ENCODE measurements at places on chromosomes 1 and 21.

GRCh38 chr1:110672753-110673108, 2.0 kb downstream of the KCNA3 start:
- no peak for DNase-seq

- DNase-seq, result no peak
Observed at GRCh38 chr1:168279253-168279652, 1.4 kb upstream of the TBX19 start.

GRCh38 chr1:211843507-211844298, 13.1 kb upstream of the LPGAT1 start:
- no peak for DNase-seq

DNA sequence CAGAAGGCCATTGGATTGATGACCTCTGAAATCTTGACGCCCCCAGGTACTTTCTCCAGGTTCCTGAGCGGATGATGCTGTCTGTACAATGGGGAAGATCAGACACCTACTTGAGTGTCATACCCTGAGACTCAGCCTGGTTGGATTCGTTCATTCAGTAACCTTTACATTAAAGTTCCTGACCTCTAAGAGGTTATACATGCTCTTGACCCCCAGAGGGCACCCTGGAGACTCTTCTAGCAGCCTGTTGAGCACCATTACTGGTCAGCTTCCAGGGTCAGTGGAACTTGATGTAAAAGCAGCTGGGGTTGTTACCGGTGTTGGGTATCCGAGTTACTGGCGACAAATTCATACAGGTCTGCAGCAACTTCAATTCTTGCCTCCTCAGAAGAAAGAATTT, 114.3 kb upstream of the ZNF678 start:
- no peak for DNase-seq

DNA sequence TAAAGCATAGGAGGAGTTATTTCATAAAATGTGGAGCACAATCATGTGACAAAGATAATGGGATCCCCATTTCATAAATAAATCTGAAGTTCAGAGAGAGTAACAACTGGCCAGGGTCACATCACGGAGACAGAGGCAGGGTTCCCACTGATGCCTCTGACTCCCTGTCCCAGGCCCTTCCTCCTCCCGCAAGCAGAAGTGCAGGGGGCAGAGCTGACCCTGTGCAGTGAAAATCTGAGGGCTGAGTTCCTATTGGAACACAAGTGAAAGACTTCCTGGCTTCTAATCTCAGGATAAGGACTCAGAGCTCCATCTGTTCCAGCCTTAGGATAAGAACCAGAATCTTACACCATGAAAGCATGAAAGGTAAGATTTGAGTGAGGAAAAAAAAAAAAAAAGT, 22.0 kb downstream of the SELL start:
- DNase-seq, result no peak

- no peak for DNase-seq
Observed at GRCh38 chr1:84675106-84675505, 15.2 kb downstream of the SSX2IP start.

DNA sequence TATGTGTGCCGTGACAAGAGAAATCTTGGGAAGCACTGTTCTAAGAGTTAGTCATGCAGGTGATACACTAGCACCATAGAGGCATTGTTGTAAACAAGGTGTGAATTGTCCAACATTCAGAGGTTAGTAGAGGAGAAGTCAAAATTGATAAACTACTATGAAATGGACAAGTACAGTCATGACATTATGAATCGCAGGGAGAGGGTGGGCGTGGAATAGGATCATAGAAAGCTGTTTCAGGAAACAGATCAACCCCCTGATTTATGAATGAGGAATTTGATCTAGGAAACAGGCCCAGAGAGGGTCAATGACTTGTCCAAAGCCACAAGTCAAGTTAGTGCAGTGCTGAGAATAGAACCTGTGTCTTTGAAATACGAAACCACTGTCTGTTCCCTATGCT, 58.5 kb upstream of the LAX1 start:
- no peak for DNase-seq

DNA sequence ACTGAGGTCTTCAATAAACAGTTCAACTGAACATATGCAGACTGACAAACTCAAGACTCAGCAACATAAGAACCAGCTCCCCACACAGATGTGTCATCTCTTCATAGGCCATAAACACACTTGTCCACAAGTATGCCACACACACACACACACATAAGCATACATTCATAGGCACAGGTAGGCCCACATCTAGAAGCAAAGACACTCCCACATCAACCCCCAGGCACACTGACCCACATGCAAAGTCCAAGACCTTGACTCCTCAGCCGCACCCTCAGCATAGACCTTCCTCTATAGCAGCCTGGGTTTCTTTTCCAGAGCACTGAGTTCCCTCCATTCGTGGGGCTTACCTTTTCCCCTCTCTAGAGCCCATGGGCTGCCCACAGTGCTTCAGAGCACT, 1.4 kb downstream of the LAD1 start:
- no peak for DNase-seq

GRCh38 chr21:43937891-43938309, 72.9 kb downstream of the AGPAT3 start:
- DNase-seq, result no peak

DNA sequence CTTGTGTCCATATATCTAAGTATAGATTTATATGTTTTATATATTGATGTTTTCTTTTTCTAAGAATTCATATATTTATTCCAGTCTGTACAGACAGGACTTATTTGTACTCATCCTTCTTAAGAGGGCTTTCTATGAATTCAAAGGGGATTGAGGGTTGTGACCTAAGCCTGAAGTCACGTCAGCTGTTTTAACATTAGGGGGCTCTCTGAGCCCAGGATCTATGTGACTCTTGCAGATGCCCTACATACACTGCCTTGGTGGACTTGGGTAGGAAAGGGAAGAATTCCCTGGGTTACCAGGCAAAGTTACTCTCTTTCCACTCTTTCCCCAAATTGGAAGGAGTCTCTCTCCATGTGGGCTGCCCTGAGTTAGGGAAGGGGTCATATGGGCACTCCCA, 283.8 kb upstream of the DAB1 start:
- DNase-seq, result no peak

GRCh38 chr1:1123581-1124507, 8.0 kb upstream of the C1orf159 start:
- peak; percentile 84 for DNase-seq

DNA sequence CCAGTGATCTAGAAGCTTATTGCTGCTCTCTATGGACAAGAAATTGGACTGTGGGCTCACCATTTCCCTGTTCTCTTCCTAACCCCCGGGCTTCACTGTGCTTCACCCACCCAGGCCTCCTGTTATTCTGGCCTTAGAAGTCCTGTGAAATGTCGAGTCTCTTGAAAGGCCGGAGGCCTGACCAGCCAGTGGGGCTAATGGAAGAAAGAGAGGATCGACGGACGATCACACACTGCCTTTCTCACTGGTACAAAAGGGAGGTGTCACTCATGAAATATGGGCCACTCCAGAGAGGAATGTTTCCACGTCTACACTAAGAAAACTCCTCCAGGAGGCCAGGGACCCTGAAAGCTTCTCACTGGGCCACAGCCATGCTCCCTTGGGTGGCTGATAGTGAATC, 36.1 kb downstream of the CACNA1S start:
- no peak for DNase-seq

- DNase-seq, result no peak
Observed at GRCh38 chr21:26835027-26835713, 10.0 kb downstream of the ADAMTS1 start.

GRCh38 chr21:42666023-42666747, 12.8 kb downstream of the PDE9A start:
- DNase-seq, result no peak

DNA sequence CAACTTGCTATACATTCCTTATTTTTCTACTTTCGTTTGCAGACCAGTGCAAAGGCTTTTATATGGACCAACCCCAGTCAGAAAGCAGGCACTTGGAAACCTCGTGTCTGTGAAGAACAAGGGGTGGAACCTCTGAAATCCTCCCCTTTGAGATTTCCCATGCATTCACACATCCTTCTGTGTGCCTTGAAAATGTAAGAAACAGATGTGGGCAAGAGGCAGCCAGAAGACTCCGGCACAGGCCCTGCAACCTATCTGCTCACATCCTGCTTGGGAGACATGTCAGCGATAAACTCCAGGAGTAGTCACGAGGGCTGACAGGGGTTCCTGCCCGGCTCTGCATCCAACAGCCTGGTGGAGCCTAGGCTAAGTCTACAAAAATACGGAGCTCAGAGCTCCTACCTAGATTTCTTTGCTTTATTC, 42.5 kb downstream of the ETS2 start:
- DNase-seq, result no peak

DNA sequence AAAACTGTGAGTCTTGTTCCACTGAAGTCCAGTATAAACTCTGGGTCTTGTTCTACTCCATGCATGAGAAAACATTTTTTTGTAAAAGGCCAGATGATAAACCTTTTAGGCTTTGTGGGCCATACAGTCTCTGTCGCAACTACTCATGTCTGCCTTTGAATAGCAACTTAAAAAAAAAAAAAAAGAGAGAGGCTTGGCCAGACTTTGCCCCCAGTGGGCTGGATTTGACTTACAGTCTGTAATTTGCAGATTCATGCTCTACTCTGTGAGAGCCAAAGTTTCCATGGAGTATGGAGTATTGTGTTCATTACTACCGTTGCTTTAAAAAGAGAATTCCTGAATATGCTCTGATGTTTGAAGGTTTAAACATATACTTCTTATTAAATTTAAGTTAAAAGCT, 654.9 kb upstream of the PKN2 start:
- no peak for DNase-seq

GRCh38 chr21:33395891-33396331, 7.3 kb upstream of the IFNGR2 start:
- no peak for DNase-seq

GRCh38 chr21:44485254-44485793, 30.0 kb downstream of the LRRC3 start:
- no peak for DNase-seq

DNA sequence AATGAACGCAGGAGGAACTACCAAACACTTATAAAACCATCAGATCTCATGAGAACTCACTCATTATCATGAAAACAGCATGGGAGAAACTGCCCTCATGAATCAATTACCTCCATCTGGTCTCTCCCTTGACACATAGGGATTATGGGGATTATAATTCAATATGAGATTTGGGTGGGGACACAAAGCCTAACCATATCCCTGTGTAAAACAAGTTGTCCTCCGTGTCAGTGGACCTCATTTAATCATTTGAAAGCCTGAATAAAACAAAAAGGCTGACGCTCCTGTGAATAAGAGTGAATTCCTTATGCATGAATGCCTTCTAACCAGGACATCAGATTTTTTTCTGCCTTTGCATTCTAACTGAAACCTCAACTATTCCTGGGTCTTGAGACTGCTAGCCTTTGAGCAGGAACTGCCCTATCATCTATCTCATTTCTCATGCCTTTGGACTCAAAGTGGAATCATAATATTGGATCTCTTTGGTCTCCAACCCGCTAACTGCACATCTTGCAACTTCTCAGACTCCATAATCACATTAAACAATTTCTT, 648.8 kb downstream of the ADGRL2 start:
- no peak for DNase-seq

DNA sequence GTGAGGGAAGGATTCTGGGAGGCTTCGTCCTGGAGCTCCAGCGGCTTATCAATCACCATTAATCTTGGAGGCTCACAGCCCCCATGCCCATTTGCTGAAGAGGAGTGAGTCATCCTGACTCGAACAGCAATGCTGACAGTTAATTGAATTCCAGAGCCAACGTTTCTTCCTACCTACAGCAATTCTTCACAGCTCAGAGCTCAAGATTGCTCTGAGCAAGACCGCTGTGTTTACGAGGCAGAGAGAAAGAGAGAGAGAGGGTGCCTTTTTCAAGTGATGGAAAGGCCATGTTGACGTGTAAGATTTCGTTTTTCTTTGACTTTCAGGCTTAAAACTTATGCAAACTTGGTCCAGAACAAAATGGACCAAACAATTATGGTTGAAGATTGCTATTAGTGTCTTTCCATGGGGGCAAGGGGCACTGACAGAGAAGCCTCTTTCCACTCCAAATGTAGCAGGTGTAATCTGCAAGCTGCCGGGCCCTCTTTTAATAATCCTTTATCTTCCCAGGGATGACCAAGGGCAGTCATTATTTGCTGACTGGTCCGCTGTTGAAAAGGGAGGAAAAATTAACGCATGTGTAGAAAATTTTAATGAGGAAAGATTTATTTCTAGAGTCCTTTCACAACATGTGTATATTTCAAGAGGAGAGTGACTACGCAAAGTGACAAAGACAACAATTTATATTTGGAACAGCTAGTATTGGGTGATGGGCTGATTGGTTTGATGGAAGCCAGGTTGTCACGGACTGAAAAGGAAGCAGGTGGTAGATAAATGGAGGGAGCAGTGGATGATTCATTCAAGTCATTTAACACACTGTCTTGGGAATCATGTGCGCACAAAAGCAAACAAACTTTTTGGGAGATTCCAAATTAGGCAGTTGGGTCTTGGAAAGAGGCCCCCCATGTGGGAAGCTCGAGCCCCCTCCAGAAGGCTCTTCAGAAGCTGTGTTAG, 136.1 kb upstream of the IRF2BP2 start:
- no peak for DNase-seq

DNA sequence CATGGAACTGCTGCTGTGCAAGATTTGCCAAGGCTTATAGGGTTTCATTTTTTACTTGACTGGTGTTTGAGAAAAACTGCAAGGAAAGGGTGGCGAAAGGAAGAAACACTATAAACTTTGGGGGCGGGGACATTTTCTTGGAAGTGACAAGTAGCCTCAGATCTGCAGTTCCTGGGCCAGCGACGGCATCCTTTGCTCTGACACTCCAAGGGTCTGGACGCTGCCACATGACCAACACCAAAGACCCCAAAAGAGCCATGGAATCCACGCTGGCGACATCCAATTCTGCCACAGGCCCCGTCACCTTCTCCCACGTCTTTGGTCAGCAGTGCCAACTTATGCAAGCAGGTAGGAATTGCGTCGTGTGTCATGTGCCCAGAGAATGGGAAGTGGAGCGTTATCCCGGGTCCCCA, 193.4 kb downstream of the PRDM2 start:
- no peak for DNase-seq

DNA sequence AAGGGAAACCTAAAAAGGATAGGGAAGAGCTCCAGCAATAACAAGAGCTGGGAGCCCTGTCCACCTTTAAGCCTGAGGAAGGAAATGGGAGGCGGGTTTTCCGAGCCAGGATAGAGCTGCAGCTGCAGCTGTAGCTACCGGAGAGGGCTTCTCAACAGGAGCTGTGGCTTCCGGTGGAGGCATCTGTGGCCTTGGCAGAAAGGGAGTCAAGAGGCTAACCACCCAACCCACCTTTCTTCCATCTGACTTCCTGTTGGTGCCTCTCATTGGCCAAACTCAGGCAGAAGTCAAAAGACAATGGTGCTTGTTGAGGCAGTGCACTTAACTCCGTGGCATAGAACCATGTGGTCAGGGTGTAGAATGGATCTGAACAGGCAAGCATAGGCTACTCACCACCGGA, 313.1 kb upstream of the DAB1 start:
- no peak for DNase-seq

DNA sequence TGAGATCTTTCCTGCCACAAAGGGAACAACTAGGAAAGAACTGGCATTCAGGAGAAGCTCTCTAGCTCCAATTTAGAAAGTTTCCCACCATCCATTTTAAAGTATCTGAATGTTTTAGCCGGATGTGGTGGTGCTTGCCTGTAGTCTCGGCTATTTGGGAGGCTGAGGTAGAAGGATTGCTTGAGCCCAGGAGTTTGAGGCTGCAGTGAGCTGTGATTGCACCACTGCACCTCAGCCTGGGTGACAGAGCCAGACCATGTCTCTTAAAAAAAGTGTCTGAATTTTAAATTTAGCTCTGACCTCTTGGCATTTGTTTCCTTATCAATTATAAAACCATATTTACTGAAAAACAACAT, 67.2 kb downstream of the RPAP2 start:
- no peak for DNase-seq
